ENCODE measurements at places on chromosomes 5 and 9.
A peak's percentile ranks its signal among the peaks of the same experiment; 100 is the strongest.

DNA sequence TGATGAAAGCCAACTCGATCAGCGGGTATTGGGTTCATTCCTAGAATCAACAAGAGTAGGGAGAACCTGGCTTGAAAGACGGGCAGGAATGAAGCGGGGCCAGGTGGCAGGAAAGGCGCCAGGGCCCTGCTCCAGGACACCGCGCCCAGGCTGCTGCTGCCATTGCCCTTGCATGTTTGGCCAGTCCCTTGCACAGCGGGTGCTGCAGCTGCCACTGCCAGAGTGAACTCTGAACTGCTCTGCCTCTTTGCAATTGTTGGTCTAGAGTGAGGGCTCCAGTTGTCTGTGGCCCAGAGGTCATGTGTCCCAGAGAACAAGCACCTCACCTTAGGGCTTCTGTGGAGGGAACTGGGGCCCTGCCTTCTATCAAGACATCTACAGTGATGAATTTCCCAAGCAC is 24.0 kb upstream of the CARTPT start:
- DNase-seq, result no peak

DNA sequence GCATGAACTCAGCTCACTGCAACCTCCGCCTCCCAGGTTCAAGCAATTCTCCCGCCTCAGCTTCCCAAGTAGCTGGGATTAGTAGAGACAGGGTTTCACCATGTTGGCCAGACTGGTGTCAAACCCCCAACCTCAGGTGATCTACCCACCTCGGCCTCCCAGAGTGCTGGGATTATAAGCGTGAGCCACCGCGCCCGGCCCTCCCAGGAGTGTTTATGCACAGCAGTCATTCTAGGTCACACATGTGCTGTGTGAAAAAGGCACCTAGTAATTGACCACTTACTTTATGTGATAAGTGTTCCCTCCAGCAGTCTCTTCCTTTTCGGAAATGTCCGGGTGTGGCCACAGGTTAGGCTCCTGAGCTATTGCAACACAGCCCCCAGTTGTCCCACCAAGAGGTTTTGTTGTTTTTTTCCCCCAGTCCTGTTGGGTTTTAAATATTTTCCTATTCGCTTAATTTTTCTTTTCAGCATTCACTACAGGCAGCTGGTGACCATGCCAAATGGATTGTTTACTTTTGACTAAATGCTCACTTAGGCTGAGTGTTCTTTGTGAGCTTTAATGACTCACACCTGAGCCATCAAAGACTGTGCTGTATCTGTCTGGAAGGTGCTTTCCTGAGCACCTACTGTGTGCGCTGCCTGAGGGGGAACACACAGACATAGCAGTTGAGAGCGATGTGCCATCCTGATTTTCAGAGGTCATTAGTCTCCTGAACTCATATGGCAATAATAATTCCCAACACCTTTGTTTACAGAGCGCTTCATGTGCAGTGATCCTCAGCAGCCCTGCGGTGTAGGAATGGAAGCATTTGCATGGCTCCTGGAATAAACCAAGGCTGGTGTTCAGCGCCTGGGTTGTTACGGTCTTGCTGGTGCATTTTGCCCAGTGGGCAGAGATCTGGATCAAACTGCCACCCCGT is 94.3 kb downstream of the MVB12B start:
- no peak for DNase-seq

GRCh38 chr9:6545017-6545691 is 100.4 kb downstream of the GLDC start:
- DNase-seq, result no peak

DNA sequence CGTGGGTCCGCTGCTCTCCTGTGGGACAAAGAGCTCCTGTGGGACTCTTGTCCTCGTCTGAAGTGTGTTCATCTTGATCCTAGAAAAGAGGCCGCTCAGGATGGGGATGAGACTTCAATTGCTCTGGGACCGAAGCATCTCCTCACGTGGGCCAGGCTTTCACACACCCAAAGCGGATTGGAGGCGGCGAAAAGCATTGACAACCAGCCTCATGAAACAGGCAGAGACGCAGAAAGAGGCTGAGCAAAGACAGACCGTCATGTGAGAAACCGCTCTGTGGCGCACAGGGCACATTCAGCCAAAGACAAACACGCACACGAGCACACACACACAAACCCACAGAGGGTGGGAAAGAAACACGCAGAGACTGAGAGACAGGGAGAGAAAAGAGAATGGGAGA is 479.5 kb downstream of the SPATA31A7 start:
- no peak for DNase-seq

DNA sequence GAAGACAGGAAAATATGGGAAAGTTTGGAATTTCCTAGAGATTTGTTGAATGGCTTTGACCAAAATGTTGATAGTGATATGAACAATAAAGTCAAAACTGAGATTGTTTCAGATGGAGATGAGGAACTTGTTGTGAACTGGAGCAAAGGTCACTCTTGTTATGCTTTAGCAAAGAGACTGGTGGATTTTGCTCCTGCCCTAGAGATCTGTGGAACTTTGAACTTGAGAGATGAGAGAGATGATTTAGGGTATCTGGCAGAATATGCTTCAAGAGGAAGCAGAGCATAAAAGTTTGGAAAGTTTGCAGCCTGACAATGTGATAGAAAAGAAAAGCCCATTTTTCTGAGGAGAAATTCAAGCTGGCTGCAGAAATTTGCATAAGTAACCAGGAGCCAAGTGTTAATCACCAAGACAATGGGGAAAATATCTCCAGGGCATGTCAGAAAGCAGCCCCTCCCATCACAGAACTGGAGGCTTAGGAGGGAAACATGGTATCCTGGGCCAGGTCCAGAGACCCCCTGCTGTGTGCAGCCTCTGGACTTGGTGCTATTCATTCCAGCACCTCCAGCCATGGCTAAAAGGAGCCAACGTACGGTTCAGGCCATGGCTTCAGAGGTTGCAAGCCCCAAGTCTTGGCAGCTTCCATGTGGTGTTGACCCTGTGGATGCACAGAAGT is 114.3 kb upstream of the STARD4 start:
- no peak for DNase-seq

DNA sequence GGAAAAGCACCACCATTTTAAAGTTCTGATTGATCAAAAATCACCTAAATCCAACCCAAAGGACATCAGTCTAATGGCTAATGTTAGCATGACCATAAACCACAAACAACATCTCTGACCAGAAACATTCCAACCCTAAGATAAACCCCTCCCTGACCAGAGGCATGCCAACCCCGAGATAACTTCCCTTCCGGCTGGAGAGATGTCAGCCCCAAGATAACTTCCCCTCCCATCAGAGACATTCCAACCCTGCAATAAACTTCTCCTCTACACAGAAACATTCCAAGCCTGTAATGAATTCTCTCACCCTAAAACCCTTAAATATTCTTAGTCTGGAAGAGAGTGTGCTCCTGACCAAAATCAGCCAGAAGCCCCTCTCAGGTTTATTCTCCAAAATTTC is 364.3 kb downstream of the KCNN2 start:
- no peak for DNase-seq

DNA sequence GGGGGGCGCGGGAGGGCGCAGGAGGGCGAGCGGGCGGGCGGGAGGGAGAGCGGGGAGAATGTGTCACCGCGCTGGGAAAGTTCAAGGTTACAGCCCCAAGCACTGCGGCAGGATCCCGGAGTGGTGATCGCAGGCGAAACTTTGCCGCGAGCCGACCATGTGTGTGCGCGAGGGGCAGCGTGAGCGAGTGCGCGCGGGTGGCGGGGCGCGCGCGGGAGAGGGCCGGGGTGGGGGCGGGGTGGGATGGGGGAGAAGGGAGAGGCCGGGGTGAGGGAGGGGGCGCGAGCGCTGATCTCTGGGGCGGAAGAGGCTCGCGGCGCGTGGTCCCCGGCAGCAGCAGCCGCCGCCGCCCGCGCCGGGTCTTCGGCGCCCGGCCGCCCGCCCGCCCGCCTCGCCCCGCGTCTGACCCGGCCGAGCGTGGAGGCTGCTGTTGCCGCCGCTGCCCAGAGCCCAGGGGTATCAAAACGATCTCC is at the start of gene NFIB:
Gene NFIB, minus strand, starts transcription at position 191 of the 473 bp plus-strand sequence. CDS start 630 bp downstream, outside the sequence.
- no peak for DNase-seq

GRCh38 chr5:34554641-34555040 is 101.5 kb upstream of the RAI14 start:
- DNase-seq, result no peak

- DNase-seq, result no peak
Observed at GRCh38 chr5:134449167-134449566, 37.5 kb upstream of the CDKN2AIPNL start.

DNA sequence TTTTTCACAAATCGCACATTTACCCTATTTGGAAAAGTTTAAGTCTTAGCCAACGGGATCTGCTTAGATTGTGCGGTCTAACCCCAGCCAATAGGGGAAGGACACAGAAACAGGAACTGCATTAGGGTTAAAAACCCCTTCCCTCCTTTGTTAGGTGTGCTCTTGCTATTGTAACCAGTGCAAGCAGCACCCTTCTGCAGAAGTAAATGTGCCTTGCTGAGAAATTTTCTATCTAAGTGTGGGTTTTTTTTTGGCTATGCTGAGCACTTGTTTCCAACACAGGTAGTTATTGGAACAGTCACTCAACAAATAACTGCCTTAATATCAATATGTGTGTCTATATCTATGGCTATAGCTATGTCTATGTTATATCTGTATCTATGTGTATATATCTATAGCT is 190.0 kb downstream of the TRIM32 start:
- DNase-seq, result no peak

- no peak for DNase-seq
Observed at GRCh38 chr9:93319301-93319991, 132.0 kb upstream of the FAM120A start.

- no peak for DNase-seq
Observed at GRCh38 chr9:97077452-97078295, 38.7 kb upstream of the CTSV start.

GRCh38 chr9:99105152-99106043 is 485 bp downstream of the TGFBR1 start:
- peak; percentile 45 for DNase-seq

- DNase-seq, result no peak
Observed at GRCh38 chr9:91897201-91897600, 52.8 kb downstream of the ROR2 start.

GRCh38 chr5:95672641-95673040 is 10.2 kb downstream of the SPATA9 start:
- DNase-seq, result no peak

- DNase-seq, result no peak
Observed at GRCh38 chr5:172828911-172829431, 5.1 kb upstream of the ERGIC1 start.

- DNase-seq, result no peak
Observed at GRCh38 chr5:41636605-41637004, 126.2 kb upstream of the PLCXD3 start.

DNA sequence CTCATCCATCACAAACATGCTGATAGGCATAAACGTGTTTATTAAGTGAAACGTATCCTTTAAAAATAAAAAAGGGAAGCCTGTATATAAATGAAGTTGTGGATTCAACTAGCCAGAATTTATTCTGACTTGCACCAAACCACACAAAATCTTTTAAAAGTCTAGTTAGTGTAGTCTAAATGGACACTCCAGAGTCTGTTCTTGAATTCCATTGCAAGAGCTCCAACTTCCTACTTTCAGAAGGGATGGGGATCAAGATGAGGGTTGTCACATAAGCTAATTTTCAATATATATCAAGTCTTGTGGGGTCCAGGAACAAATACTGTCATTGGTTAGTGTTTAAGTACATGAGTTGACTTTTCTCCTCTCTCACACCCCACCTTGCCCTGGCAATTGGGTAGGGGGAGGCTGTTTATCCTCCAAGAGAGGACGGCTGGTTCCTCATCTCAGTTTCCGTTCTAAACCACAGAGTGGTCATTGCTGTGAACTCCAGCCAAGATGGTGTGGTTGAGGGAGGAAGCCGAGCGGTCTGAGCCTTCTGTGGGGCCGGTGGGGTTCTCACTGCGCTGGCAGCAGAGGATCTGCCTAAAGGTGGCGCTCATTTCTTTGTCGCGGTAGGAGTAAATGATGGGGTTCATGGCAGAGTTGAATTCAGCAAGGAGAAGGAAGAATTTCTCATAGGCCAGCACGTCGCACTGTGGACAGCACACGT is 163.2 kb downstream of the LPAR1 start:
- DNase-seq, result peak; percentile 56

DNA sequence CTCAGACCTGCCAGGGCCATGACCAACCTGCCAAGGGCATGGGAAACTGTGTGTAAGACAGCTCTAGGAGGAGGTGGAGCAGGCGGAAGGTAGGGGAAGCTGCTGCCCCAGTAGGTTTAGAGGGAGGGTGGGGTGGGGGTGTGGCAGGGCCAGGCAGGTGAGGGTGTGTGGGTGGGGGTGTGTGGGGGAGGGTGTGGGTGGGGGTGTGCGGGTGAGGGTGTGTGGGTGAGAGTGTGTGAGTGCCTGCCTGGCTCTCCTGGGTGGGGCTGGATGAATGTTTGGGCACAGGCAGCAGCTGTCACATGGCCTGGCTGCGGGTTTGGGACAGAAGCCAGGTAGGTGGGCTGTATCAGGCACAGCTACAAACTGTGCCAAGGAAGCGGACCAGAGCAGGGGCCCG is 8.8 kb upstream of the N4BP3 start:
- DNase-seq, result peak; percentile 72

Data from hematopoietic multipotent progenitor cell treated with erythropoietin and hydrocortisone succinate and interleukin-3 and kit ligand, for 8 days (in vitro differentiated cells).